ENCODE measurements at places on chromosomes 5 and 9.

- DNase-seq, result no peak
Observed at GRCh38 chr9:112665347-112665746, 52.6 kb downstream of the INIP start.

DNA sequence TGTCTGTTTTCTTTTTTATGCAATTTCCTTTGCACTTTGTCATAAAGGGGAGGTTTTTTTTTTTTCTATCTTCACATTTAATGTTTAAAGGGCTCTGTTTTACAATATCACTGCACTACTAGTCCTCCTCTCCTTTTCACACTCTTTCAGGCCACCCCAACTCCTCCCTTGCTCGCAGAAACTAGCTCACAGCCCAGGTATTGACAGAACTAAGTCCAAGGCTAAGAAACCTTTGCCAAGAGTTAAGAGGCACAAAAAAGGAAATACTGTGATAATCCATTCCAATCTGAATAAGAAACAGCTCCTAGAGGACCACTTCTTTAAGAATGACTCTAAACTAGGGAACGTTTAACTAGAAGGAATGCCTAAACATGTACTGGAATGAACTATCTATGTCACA lies 1.1 kb upstream of the FGF10 start:
- DNase-seq, result no peak

GRCh38 chr5:25619273-25619672 lies 974.5 kb upstream of the CDH10 start:
- no peak for DNase-seq

GRCh38 chr5:94499806-94500205 lies 118.6 kb downstream of the KIAA0825 start:
- DNase-seq, result no peak

DNA sequence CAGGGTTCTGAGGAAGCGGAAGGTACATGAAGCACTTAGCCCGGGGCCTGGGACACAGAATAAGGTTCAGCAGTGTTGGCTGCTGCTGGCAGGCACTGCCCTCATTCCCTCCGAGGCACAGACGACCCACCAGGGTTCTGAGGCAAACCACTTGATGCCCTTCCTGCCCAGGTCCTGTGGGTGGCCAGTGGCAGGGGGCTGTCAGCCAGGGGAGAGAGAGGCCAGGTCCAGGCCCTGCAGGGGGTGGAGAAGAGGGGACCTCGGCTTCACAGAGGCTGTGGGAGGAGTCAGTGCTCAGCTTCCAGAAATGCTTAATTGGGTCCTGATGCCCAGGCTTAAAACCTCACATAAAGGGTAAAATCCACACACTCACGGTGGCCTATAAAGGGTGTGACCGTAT lies 4.4 kb upstream of the ZDHHC12 start:
- no peak for DNase-seq

GRCh38 chr5:112998296-112998695 lies 21.7 kb downstream of the DCP2 start:
- no peak for DNase-seq

- DNase-seq, result no peak
Observed at GRCh38 chr5:147344861-147345260, 110.0 kb downstream of the STK32A start.

- no peak for DNase-seq
Observed at GRCh38 chr5:73856997-73857396, 231.0 kb downstream of the ARHGEF28 start.

DNA sequence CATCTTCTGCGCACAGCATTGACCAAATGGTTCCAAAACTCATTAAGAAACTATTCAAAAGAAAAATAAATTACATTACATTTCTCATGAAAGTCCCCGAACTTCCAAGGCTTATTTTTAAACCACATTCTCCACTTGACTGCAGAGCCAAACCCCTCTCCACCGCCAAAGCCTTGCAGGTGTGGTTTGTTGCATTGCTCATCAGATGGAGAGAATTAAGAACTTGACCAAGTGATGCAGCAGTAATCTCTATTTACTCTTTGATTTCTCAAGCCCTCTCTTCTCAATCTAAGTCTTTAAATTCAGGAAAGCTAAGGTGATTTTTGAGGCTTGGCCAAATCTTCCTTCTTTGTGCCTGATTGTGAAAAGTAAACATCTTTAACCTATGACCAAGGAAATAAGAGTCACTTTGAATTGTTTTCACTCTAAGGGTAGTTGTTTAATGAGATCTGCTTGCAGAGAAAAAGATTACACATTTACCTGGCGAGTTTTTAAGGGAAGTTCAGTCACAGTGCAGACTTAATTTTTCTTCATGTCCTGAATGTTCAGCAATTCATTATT lies 290.5 kb upstream of the ITGA1 start:
- no peak for DNase-seq

GRCh38 chr5:175749591-175749990 lies 91.7 kb downstream of the HRH2 start:
- DNase-seq, result peak; percentile 12

- DNase-seq, result no peak
Observed at GRCh38 chr9:98481676-98482075, 226.2 kb upstream of the TBC1D2 start.

DNA sequence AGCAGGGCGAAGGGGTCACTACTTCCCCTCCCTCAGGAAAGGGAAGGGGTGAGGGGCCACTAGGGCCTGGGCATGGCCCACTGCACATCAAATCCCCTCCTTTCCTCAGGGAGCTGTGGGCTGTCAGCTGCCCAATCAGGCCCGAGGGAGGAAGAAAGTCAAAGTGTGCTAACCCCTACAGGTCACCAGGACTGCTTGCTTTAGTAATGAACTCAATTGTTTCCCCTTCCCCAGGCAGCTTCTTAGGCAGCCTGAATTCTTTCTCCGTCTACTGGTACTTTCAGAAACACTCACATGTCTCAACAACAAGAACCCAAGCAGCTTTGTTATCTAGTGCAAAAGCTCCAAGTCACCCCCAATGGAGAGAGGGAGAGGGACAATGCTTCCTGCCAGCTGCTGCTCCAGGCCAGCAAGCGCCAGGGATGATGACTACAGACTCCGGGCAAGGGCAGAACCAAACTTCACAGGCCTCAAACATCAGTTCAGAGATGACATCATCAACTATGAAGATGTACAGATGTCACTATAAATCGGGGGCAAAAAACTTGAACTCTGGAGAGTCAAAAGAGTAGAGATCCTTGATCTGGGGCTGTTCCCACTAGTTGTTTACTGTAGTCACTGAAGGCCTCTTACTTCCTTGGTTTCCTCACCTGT lies 100.7 kb downstream of the SLIT3 start:
- DNase-seq, result no peak

GRCh38 chr5:143434261-143435209 lies 31.0 kb upstream of the NR3C1 start:
- DNase-seq, result no peak

- DNase-seq, result no peak
Observed at GRCh38 chr5:177432839-177433657, 6.6 kb downstream of the GRK6 start.

GRCh38 chr9:76828447-76828846 lies 64.2 kb downstream of the PCA3 start:
- DNase-seq, result no peak

DNA sequence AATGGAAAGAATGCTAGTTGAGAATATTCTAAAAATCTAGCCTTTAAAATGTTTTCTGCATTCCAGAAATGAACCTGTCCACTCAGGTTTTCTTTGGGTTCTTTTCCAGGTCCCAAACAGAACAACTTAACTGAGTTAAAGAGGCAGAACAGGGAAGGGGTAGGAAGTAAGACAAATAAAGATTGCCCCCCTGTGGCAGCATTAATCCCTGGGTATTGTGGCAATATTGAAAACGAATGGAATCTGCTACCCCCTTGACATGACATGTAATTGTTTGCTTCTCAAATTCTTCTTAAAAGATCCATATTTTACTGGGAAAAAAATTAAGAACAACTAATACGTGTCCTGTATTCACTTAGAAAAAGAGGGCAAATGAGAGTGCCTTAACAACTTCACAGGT lies 9.3 kb upstream of the RBM22 start:
- DNase-seq, result no peak

DNA sequence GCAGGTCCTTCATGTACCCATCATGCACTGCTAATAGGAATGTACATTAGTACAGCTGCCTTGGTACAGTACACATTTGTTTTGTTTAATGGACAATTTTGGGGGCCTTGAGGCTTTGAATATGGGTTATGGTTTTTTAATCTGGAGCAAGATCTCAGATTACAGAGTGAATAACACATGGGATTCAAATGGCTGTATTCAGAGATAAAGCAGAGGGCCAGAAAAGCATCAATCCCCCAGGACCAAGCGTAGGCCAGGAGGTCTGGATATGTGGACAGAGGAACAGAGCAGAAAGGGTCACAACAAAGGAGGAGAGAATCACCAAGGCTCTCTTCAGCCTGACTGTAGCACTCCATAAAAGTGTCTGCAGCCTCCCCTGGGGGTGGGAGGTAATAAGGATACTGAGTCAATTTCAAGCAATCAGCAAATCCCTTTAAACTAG lies 47.7 kb upstream of the STK32A start:
- no peak for DNase-seq

DNA sequence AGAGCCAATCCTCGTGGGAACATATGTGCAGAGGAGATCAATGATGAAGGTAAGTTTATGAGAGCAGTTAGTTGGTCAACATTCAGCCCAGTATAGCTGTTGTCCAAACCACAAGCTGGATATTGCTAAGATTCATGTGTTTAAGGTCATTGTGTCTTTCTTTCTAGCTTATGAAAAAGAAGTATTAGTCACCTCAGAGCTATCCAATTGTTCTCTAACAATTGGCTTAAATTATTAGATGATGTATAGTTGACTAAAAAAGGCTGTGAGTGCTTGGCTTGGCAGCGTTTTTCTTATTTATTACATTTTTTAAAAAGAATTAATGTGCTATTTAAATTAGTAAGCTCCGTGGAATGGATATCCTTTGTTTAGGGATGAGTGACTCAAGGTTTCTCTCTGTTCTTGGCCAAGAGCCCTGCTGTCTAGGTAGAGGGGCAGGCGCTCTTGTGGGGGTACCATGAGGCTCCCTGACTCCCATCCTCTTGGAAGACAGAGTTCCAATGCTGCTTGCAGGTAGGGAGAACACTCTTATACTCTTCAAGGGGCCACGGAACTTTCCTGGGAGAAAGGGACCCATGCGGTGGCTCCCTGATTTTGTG lies 487.4 kb downstream of the IRX1 start:
- DNase-seq, result peak; percentile 31

DNA sequence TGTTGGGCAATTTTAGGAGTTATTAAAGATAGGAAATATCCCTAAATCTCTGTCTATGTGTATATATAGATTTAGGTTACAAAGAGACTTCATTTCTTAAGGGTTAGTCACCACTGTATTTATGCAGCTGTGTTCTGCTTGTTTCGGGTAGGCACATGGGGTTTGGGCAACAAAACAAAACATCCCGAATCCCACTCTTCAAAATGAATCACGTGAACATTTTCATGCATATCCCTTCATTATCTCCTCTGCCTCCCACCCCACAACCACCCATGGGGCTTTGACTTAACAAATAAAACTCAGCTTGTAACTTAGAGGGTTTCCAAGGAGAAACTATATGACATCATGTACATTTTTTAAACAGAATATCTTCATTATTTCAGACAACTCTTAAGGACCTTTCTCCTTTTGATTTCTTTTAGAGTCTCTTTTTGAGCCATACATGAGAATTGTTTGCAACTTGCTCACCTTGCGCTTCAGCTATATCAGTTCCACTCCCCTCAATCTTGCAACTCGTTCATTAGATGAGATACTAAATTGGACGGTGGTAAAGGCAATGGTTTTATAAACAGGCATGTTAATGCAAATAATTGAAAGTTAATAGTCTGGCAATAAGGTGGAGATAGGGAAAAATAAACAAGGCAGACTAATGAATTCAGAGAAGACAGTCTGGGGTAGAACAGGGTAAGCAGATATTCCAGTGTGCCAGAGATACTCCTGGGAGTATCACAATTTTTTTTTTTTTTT lies 136.7 kb downstream of the CD180 start:
- DNase-seq, result peak; percentile 22

DNA sequence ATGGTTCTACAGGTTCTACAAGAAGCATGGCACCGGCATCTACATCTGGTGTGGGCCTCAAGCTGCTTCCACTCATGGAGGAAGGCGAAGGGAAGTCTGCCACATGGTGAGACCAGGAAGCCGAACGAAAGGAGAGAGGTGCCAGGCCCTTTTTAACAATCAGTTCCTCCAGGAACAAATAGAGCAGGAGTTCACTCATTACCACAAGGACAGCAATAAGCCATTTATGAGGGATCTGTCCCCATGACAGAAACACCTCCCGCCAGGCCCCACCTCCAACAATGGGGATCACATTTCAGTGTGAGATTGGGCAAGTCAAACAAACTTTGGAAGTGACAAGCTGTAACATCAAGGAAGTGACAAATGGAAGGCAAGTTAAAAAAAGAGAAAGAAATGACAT lies 95.5 kb upstream of the PTPN3 start:
- DNase-seq, result no peak

DNA sequence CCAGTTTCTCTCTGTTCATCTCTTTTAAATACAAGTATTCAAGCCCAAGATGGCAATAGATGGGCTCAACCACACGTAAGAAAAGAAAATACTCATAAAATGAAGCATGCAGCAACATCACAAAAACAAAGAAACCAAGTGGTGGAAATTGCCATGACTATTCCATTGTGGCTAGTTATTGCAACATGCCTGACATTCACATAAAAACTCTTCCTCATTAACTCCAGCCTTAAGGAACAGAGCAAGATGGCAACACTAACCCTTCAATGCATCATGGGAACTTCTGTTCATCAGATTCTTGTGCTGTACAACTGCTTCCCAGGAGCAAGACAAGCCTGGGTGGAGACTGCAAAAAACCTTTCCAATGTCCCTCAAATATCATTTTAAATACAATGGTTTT lies 1.4 kb upstream of the GLIS3 start:
- no peak for DNase-seq

DNA sequence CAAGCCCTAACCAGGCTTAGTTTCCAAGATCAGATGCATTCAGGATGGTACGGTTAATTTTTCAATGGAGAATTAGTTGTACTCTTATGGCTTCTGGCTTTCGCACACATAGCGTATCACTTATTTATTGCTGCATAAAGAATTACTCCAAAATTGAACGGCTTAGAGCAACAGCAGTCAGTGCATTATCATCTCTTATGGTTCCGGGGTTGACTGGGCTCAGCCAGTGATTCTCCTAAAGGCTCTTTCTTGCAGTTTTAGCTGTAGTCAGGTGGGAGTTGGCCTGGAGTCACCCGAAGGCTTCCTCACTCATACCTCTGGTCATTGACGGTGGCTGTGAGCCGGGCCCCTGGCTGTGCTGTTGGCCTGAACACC lies 595 bp upstream of the GRHPR start:
- no peak for DNase-seq

GRCh38 chr9:135267191-135267809 lies 179.8 kb downstream of the OLFM1 start:
- DNase-seq, result no peak

All from epithelial cell of prostate (primary cell).